ENCODE measurements at places on chromosomes 7 and 10.

DNA sequence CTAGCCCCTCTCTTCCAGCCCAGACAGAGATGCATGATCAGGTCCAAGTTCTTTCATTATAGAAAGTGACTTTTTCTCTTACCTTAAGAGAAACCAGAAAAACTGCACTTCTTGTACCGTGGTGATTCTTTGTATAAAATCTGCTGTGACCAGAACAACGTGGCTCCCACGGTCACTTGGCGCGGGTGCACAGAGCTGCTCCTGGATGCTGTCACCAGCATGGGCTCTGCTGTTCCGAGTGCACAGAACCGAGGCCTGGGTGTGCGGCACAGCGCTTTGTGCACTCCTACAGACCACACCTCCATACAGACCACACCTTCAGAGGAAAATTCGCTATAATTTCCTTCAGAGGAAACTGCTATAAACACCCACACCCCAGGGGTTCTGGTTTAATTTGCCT lies 26.0 kb downstream of the VIPR2 start:
- no peak for DNase-seq

- DNase-seq: no peak
These were observed 83.4 kb upstream of the SMNDC1 start for GRCh38 chr10:110387983-110388686.

GRCh38 chr7:69817121-69817520 lies 218.8 kb downstream of the AUTS2 start:
- no peak for DNase-seq

- DNase-seq: no peak
These were observed at the start of gene NYAP1 for GRCh38 chr7:100483722-100484672. TSS of gene NYAP1 (plus strand) at chr7:100483927. CDS start at chr7:100485312, 1,385 bp downstream.

- DNase-seq: no peak
These were observed 166.9 kb downstream of the GLI3 start for GRCh38 chr7:42070068-42070467.

DNA sequence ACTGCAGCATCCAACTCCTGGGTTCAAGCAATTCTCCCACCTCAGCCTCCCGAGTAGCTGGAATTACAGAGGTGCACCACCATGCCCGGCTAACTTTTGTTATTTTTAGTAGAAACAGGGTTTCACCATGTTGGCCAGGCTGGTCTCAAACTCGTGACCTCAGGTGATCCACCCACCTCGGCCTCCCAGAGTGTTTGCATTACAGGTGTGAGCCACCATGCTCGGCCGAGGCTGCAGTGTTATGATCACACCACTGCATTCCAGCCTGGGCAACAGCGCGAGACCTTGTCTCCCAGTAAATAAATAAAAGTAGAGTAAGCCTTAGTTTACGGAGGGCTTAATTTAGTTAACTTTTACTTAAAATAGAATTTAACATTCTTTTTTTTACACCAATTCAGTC lies 23.7 kb upstream of the IGF2BP3 start:
- DNase-seq: no peak

All from endothelial cell (in vitro differentiated cells).